ENCODE measurements at places on chromosomes 11 and 22.

GRCh38 chr11:105786741-105787140 lies 176.9 kb downstream of the GRIA4 start:
- DNase-seq, result no peak

DNA sequence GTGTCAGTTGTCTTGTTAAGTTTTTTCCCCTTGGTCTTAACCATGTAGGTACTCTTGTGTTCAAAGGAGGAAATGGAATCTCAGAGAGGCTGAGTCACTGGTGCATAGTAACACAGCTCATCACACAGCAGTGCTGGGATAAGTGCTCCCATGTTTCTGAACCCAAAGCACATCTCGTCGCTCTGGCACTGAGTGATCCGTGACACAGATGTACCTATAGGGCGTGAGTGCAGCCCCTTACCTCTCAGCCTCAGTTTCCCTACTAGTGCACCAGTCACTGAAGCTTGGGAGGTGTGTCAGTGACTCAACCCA lies 234.0 kb downstream of the ST3GAL4 start:
- DNase-seq, result no peak

GRCh38 chr11:69411257-69411924 lies 70.1 kb upstream of the LINC01488 start:
- DNase-seq, result no peak

DNA sequence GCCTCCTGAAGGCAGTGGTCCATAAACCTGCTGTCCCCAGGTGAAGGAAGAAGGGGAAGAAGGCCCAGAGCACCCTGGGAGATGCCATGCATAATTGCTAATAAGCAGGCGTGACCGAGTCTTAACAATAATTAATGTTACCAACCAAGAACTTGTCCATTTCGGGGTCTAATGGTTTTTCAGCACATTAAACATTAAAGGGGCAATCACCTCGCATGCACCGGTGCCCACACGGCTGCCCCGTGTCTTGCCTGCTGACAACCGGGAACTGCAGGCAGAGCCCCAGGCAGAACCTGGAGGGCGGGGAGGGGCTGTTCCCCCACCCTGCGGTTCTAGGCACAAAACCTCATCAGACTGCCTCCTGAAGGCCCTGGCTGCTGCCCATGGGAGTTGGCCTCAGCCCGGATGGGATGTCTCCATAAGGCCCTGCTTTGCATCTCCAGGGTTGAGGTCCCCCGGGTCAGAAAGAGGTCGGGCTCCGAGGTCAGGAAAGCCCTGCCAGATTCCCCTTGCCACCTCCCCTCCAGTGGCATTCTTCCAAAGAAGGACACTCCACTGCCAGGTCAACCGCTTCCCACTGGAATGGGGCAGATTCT lies 169.0 kb downstream of the BUD13 start:
- no peak for DNase-seq

- no peak for DNase-seq
These were observed 118.0 kb downstream of the SIK3 start for GRCh38 chr11:116980136-116980793.

DNA sequence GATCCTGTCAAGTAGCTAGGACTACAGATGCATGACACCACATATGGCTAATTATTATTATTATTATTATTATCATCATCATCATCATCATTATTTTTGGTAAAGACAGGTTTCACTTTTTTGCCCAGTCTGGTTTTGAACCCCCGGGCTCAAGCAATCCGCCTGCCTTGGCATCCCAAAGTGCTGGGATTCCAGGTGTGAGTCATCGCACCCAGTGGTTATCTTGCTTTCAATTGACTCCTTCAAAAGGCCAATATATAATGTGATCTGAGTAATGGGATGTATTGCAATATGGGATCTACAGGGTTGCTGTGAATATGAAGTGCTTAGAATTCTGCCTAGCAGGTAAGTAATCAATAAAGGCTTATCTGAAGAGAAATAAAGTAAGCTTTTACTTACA lies 221.2 kb downstream of the SBF2 start:
- DNase-seq, result no peak

DNA sequence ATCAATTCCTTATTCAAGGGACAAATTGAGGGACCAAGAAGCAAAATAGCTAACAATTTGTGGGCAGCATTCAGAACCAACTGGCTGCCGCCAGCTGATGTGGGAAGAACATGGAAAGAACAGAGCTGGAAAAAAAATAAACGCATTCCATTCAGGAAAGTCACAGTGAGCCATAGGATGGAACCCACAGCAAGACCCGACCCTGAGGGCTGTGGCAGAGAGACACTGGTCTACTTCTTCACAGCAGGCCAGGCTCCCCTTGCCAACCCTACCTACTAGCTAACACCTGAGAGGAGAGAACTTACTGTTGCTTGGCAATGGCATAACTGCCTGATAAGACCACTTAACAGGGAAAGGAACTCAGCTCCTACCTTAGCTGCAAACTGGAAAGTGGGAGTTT lies 123.5 kb upstream of the APOA1 start:
- DNase-seq, result no peak

DNA sequence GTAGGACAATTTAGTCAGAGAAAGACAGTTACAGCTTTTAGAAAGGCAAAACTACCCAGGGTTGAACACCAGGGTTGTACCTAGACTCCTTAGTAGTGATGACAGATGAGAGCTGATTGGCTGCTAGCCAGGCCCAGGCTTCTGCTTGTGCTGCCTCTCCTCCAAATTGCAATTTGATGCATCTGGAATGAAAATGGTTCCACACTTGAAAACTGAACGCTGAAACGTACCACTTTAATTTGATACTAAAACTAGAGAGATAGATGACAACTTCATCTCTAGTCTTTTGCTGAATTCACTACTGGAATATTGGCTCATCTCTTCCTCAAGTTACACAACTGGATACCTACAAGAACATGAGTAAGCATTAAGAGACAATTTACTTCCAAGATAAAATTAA lies 19.2 kb upstream of the FNBP4 start:
- no peak for DNase-seq

- no peak for DNase-seq
These were observed 52.4 kb downstream of the LRRC74B start for GRCh38 chr22:21098099-21098671.

GRCh38 chr11:1448882-1449281 lies 37.7 kb downstream of the MOB2 start:
- no peak for DNase-seq

DNA sequence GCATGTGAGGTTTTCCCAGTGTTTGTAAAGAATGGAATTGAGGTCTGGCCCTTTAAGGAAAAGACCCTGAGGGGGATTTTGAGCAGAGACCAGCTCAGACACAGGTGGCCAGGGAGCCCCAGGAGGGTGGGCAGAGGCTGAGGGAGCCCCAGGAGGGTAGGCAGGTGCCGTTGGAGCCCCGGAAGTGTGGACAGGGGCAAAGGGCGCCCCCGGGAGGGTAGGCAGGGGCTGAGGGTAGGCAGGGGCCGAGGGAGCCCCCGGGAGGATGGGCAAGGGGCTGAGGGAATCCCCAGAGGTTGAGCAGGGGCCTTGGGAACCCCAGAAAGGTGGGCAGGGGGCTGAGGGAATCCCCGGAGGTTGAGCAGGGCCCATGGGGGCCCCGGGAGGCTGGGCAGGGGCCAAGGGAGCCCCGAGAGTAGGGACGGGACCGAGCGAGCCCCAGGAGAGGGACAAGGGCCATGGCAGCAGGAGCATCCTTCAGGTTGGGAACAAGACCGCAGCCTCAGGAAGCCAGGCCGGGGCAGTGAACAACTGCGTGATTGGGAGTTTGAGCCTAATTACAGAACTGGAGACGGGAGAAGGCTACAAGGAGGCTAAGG lies 292.0 kb downstream of the BRD1 start:
- no peak for DNase-seq

- DNase-seq, result no peak
These were observed 35.6 kb upstream of the DDI1 start for GRCh38 chr11:104000798-104001197.

DNA sequence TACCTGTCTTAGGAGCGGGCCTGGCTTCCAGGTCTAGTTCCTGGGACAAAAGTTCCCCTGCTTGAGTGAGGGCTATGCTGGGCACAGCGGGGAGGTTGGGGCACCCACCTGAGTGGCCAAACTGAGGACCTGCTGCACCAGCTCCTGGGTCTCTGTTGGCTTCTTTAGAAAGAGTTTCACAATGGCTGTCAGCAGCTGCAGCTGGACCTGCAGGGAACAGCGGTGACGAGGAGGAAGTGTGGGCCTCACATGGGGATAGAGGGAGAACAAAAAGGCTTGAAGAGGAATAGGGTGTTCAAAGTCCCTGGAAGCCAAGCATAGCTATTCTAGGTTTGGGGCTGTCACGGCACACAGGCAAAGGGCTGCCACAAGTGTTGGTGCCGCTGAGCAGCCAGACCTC lies 26.7 kb upstream of the RASL10A start:
- DNase-seq, result no peak

- no peak for DNase-seq
These were observed 448.3 kb upstream of the DDI1 start for GRCh38 chr11:103587901-103588788.

DNA sequence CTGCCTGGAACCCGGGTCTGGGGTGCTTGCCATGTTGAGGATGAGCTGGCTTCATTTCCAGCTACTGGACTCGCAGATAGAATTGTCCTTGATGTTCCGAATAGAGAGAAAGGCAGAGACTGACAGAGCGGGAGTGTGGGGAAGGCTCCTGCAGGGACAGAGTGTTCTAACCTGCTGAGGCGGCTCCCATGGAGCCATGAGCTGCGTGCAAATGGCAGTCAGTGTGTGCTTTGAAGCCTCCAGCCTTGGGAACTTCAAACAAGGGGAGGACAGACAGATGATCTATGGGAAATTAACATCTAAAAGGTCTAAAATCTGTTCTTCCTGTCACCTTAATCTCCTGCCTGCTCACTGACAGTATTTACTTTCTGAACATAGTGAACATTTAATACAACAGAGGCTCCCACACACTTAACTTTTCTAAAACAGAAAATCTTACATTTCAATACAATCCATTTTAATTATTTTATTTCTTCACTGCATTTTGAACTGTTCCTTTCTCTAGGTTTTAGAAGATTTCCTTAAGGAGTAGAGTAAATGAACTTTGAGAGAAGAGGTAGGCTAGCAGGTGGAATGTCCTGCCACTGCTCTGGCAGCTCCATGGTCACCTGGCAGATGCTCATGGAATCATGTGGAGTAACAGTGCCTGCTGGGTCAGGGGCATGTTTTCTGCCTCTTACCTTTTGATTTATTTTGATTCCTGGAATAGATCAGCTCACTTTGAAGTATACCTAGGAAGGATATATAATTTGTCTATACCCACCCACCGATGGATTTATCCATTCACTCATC lies 481.7 kb downstream of the NTM start:
- DNase-seq, result no peak

- DNase-seq, result no peak
These were observed 15.6 kb downstream of the POU2F3 start for GRCh38 chr11:120255519-120255866.

DNA sequence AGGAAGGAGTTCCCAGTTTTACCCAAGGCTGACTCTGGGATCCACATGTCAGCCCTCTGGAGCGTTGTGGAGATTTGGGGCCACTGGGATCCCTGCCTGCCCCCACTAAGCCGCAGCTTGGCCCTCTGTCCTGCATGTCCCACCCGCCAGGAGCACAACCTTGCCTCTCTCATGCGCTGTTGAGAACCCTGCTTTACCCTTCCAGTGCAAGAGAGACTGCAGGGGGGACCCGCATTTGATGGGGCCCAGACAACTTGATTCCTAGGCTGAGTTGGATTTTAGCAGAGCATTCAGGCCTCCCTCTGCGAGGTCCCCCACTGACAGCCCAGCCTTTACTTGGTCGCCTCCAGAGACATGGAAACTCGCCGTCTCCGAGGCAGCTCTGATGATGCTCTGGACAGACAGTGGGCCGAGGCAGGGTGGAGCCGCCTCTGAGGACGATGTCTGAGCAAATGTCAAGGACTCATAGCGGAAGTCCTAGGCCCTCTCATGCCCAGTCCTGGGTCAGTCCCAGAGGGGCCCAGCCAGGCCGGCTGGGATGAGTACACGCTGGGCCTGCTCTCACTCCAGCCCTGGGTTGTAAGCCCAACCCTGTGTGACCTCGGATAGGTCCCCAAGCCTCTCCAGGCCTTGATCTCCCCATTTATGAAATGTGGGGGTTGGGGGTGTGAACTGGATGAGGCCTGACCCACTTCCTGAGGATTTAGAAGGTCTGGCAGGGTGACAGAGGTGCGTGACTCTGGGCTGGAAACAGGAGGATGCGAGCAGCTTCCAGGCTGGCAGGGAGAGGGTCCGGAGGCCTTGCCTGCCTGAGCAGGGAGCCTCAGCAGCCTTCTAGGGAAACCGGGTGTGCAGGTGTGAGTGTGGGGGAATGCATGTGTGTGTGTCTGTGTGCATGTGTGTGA lies 630 bp downstream of the CD5 start:
- no peak for DNase-seq

- no peak for DNase-seq
These were observed 31.9 kb downstream of the CTNND1 start for GRCh38 chr11:57793351-57794115.

- peak; percentile 42 for DNase-seq
These were observed 4.4 kb upstream of the FOXRED2 start for GRCh38 chr22:36510966-36511881.

- DNase-seq, result no peak
These were observed 85.3 kb upstream of the SORL1-AS1 start for GRCh38 chr11:121538054-121538453.

- no peak for DNase-seq
These were observed 474.4 kb downstream of the INSC start for GRCh38 chr11:15589070-15589626.

GRCh38 chr11:115637599-115638241 lies 133.5 kb upstream of the CADM1 start:
- no peak for DNase-seq

DNA sequence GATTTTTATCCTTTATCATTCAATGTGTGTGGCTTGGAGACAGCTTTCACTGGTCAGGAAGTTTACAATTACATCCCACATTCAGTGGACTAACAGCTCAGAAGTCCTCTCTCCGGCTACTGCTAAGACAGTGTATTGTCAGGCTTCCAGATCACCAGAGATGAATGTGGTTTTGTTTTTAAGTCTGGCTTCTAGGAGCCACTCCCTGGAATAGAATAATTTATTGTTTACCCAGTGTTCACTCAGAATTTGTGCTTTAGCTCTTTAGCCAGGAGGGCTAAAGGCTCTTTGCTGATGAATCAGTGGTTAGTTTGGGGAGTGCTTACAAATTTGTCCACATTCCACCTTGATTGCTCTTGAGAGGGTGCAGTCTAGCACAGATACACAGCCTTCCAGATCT lies 26.5 kb downstream of the TRIM77 start:
- DNase-seq, result no peak

GRCh38 chr11:115911613-115912346 lies 407.6 kb upstream of the CADM1 start:
- DNase-seq, result no peak

DNA sequence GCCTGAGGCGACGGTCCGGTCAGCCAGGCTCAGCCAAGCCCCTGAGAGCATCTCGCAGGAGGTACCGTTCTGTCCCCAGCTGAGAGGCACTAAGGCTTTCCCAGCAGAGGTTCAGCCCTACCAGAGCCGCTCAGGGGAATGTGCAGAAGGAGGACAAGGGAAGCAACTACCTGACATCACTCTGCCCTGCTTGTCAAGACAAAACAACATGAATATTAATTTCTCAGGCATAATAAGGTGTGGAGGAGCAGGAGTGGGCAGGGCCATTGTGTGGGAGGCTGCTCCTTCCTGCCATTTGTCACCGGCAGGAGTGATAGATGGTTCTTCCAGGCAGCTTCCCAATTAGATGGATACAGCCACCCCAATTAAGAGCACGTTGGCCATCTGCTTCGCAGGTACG lies 181.4 kb downstream of the KIRREL3 start:
- DNase-seq, result no peak

GRCh38 chr11:27025957-27026733 lies 14.5 kb upstream of the BBOX1 start:
- no peak for DNase-seq
